ENCODE measurements at places on chromosomes 2 and 18.

DNA sequence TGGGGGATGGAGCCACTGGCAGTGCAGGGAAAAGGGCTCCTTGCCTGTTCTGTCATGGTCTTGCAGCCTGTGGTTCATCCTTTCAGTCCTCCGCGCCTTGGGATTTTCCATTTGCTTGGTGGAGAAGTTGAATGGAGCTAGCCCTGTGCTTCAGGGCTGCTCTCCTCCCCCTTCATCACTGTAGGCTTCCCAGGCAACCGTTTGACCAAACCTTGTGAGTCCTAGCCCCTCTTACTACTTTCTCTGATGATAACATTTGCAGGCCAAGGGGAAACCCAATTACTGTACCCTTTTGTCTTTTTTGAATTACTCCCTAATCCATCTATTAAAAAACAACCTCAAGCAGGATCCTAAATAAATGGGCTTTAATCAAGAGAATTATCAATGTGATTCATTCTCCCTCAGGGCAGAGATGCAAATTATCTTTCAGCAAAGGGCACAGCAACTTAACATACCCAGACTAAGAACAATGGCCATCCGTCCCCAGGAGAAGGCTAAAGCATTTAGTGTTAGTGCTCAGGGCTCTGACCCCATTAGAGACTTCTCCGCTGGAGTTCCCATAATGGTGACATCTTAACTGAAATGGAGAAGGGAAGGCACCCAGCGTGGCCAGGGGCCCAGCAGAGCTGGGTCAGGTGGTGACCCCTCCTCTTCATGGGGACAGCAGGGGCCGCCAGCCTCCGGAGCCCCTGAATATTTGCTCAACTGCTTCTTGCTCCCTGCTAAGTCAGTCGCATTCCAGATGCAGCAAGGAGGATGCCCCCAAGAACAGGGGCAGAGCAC, 40.7 kb downstream of the RHOB start:
- no peak for DNase-seq

DNA sequence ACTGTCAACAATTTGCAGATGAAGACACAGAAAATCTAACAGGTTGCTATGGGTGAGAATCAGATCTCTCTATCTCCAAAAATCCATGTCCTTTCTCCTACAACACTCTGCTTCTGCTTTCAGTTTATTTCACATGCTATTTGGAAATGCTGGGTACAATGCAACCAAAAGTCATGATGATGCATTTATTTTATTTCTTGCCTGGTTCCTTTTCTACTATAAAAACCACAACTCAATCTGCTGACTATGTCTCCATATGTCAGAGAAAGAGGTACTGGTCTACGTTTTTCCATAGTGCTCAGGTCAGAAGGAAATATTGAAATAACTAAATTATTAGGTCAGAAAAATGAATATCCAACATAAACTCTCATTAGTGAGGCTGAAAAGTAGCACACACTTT, 20.5 kb downstream of the RAD51AP2 start:
- no peak for DNase-seq

DNA sequence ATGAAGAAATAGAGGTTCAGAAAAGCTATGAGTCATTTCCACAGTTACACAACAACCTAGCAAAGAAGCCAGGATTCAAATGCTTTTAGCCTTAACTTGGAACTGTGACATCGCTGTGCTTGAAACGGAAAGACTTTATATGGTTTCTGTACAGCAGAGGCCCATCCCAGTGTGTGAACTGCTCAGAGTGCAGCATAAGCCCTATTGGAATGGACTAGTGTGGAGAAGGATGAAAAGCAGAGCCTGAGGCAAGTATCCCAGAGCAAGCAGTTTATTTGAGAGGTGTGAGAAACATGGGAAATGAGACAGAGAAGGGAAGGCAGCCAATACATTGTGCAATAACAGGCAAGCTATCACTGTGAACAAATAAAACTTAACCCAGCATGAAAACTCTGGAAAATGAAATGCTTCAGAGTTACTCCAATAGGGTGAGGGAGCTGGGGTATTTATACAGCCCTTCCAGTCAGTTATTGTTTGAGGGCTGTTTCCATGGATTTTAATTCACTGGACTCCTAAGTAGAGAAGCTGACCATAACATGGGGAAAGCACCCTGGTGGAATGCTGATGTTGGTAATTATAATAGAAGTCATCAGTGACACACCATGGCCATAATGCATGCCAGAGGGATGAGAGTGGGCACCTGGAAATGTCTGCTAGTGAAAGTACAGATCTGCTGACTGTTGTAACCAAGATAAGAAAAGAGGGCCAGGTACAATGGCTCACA, 254.0 kb upstream of the POU3F3 start:
- DNase-seq, result no peak

- no peak for DNase-seq
These were observed 225.8 kb downstream of the SEPTIN10 start for GRCh38 chr2:109387778-109388469.

- no peak for DNase-seq
These were observed 183.3 kb upstream of the SESTD1 start for GRCh38 chr2:179447839-179448447.

DNA sequence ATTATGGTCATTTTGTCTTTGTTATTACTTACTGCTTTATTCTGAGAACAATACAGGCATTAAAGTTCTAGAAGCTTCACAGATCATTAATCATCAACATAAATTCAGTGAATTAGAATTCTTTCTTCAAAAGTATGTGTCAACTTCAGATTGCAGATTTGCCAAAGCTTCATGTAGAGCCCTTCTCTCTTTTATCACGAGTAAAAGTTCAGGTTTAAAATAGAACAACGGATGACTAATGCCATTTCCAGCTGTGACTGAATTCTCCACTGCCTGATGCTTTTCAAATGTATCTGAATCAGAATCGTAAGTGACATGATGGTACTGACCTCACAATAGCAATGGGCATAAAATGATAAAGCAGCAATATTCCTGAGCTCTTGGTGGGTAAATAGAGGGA, 116.0 kb downstream of the ABCA12 start:
- DNase-seq, result no peak

GRCh38 chr2:197309691-197310231, 819 bp downstream of the ANKRD44 start:
- peak; percentile 44 for DNase-seq

GRCh38 chr2:1854729-1855547, 110.6 kb upstream of the PXDN start:
- DNase-seq, result no peak

GRCh38 chr2:120607506-120607905, 128.2 kb upstream of the GLI2 start:
- no peak for DNase-seq

DNA sequence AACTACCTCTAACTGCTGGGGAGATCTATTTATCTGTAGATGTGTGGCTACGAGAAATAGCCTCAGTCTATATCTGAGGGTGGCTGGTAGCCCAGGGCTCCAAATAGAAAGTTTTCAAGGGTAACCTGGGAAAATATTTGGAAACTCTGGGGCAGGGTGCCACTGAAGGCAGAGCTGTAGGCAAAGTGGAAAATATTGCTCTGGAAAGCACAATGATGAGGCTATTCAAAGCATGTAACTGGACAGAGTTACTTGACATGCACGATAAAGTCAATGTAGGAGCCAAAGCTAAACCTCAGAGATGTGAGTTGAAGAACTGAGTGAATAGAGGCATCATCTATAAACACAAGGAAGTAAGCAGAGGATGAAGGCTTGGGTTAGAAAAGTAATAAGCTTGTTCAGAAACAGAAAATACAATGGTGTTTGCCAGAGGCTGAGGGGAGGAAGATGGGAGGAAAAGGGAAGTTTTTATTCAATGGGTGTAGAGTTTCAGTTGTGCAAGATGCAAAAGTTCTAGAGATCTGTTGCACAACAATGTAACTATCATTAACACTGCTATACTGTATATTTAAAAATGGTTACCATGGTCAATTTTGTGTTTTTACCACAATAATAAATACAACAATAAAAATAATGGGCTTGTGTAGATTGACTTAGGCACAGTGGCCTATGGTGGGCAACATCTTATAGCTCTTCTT, 171.6 kb downstream of the MBD2 start:
- DNase-seq, result no peak

GRCh38 chr18:78138983-78139496, 840.6 kb upstream of the SALL3 start:
- no peak for DNase-seq

DNA sequence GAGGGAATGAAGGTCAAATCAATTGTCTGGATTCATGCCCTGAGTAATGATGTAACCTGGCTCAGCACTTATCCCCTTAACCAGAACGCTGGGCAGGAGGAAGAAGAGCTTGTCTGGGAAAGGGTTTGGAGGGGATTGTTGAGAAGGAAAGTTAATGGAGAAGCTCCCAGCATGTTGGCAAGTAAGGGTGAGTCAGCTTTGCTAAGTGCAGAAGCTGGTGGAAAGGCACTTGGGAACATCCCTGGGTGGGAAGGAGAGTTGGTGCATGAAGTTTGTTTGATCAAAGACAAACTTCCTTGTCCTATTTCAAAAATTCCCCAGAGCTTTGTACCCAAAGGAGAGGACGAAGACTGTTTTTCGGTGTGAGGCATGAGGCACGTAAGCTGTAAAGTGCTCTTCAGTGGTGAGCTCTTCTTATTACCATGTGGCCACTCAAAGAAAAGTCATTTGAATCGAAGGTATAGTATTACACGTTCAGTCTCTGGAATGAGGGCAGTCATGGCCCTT, 17.6 kb upstream of the DAW1 start:
- no peak for DNase-seq

GRCh38 chr2:71608441-71608840, 155.1 kb downstream of the DYSF start:
- DNase-seq, result no peak

- no peak for DNase-seq
These were observed 63.5 kb downstream of the COL5A2 start for GRCh38 chr2:189116087-189116486.

- DNase-seq, result no peak
These were observed 23.5 kb downstream of the HPCAL1 start for GRCh38 chr2:10326151-10326616.
